Stimulated activated CD8-positive, alpha-beta memory T cell treated with anti-CD3 and anti-CD28 coated beads, Interleukin-15, amount 100 ng/mL, for 4 hours (primary cell): ENCODE measurements at places on chromosomes 12 and 14.

DNA sequence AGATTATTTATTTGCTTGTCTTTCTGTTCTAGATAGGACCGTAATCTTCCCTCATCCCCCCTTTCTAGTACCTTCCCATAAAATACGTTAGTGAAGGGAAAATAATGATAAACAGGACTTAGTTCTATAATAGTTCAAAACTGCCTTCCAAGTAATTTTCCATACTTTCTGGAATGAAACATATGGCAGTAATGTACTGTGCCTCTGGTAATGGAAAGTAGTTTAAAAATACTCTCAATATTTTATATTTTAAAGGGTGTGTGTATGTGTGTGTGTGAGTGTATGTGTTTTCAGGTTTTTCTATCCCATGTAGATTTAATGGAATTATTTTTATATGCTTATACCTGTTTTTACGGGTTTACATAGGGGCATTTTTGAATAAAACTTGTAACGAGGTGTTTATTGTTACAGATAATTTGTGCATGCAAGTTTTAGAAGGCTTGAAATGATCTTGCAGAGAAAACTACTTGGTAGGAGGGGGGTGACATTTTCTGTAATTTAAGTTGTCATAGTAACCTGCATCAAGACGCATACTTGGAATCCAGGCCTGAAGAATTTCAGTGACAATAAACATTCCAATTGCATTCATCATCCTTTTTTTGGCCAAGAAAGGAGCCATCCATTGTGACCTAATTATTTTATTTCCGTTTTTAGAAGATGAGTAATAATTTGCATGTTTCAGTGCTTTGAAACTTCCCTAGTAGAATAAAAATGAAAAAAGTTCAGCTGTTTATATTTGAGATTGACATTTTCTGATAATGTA, 38.9 kb downstream of the RASSF8 start:
- DNase-seq, result no peak

DNA sequence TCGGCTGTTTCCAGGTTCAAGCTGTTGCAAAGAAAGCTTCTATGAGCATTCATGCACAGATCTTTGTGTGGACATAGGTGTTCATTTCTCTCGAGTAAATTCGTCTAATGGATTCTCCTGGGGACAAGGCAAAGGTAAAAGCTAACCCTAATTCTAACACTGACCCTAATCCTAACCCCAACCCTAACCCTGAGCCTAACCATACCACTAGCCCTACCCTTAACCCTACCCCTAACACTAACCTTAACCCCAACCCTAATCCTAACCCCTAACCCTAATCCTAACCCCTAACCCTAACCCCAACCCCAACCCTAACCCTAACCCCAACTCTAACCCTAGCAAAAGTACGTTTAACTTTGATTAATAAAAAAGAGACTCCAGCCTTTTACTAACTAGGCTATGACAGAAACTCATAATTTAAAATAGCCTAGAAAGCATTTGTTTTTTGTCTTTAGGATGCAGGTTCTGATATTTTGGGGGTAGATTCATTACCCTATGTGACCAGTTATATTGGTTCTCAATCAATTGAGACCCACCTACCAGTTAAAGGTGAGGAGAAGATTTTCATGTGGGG, 27.6 kb upstream of the RFLNA start:
- DNase-seq, result no peak

DNA sequence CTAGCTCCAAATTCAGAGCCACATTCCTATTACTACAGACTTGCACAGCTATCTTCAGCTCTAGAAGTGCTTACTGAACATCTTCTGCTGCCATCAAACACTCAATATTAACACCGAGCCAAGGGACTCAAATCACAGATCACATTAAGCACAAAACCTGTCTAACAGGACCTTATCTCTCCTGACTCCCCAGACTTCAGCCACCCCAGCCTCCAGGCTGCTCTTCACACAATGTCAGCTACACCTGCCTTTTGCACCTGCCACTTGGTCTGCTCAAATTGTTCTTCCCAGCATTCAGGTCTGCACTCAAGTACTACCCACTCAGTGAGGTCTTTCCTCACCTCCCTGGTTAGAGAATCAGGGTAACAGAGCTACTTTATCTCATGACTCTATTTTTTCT, 57.1 kb downstream of the GALC start:
- no peak for DNase-seq

GRCh38 chr12:97151481-97151880, 244.4 kb downstream of the NEDD1 start:
- no peak for DNase-seq

- no peak for DNase-seq
Observed at GRCh38 chr12:52644078-52644415, 8.0 kb downstream of the KRT2 start.

DNA sequence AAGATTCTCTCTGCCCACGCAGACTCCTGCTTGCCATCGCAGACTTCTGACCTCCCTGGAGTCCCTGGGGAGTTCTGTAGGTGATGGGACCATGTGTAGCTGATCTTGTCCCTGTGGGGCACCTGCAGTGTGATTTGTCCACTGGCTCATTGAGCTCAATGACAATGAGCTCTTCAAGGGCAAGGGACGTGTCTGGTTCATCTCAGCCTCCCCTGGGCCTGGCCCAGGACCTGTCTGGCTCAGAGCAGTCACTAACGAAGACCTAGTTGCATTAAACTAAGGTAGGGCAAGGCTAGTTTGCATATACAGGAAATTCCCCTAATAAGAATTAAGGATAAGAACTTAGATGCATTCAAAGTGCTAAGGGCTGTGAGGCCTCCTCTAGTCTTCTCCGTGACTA, 245.5 kb upstream of the NOS1 start:
- DNase-seq, result no peak

DNA sequence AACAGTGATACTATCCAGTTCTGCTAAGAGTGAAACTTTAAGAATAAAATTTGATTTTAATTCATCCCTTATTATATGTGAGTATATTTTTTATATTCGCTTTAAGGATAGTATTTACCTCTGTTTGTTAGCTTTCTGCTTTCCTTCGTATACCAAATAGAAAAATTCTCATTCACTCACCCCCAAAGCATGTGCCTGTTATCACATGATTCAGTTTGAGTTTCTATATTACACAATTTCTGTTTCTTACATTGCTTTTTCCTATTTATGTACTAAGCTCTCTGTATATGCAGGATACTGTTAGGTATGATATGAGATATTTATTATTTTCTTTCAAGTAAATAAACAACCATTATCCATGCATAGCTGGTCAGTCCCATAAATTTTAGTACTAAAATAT, 275.2 kb downstream of the FBXL14 start:
- DNase-seq, result no peak

DNA sequence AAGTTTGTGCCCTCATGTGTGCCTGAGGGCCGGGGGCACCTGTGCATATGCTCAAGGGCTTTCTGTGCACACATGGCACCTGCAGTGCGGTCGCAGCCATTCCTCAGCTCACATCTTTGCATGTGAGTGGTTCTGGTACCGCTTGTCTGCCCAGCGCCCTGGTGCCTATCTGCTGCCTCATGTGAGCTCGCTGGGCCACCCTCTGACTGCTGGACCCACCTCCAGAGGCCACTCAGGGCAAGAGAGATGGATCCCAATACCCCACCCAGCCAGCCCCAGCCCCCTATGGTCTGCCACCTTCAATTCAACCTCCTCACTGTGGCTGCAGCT, 5.4 kb upstream of the AMN start:
- DNase-seq, result no peak

- DNase-seq, result no peak
Observed at GRCh38 chr12:88844426-88844825, 264.2 kb upstream of the KITLG start.

DNA sequence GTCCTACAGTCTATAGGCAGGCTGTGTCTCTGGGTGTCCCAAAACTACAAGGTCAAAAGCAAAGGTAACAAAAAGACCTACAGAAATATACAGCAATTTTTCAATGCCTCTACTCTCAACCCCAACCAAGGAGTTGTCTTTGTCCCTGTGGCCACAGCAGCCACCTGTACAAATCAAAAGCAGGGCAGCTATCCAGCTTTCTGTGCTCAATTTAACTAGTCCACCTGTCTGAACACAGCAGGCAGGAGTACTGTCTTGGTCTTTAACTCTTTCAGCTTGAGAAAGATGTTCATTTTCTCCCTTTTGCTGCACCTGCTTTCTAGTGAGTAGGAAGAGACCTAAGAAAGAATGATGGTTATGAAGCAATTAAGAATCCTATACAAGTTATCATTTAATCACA, 19.7 kb downstream of the GDF11 start:
- no peak for DNase-seq

GRCh38 chr12:123761841-123762714, at the start of gene DNAH10:
DNAH10 (plus strand) TSS chr12:123762301; CDS start chr12:123762337, 36 bp downstream.
- no peak for DNase-seq
